ENCODE measurements at places on chromosomes 1 and 21.
A peak's percentile ranks its signal among the peaks of the same experiment; 100 is the strongest.

DNA sequence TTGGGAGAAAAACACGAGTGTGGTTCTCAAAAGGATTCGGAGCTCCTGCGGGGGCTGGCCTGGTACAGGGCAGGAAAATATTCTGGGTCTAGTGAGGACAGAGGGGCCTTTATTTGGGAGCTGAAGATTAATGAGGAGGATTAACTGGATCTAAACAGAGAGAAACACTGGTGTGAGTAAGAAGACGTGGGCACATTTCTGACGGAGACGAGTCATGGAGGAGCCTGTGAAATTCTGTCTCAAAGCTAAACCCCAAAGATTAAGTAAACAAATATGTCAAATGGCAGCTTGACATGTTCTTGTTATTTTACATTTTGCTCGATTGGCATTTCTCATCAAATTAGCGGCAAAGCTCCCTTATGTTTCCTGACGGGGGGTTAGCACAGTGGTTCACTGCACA lies 12.8 kb downstream of the PROK1 start:
- DNase-seq, result no peak

DNA sequence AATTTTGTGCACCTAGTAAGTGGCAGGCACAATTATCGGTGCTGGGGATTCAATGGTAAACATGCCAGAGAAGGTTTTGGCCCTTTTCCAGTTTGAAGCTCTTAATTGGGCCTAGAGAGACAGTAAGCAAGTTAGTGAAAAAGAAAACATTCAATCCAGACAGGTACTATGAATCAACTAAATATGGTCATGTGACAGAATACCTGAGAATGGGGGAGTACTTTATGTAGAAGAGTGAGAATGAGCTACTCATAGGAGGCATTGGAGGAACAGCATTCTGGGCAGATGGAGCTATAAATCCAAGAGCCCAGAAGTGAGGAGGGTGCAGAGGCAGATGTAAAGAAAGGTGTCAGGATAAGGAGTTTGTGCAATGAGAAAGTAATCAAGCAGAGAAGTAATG lies 1017.9 kb downstream of the ADGRL2 start:
- no peak for DNase-seq

GRCh38 chr1:193590102-193590501 lies 403.7 kb upstream of the B3GALT2 start:
- DNase-seq, result no peak

GRCh38 chr1:113388621-113389358 lies 1.5 kb upstream of the MAGI3 start:
- peak; percentile 28 for DNase-seq

GRCh38 chr1:165355977-165356811 lies at the start of gene LMX1A:
Gene LMX1A, minus strand, starts transcription at chr1:165356715. Its CDS starts 1,156 bp downstream, at chr1:165355559.
- DNase-seq, result no peak

DNA sequence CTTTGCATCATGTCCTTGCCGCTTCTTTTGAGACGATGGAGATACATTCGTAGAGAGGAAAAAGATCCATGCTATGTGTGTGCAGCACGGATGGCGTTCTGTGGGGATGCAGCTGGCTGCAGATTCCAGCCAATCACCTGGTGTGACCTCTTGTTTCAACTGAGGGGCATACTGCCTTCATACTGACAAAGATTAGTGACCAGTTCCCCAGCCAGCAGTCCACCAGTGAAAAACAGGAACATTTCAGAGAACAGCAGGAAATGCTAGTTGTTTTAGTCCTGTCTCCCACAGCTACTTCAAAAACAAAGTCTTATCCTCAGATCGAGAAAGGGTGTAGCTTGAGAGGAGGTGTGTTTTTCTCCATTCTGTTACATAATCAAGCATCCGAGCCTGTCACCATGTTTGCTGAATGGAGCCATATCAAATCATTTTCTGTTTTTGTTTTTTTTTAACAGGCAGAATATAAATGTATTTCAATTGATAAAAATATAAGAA lies 255.7 kb upstream of the FMN2 start:
- DNase-seq, result no peak

GRCh38 chr1:115078708-115079107 lies 10.6 kb downstream of the TSPAN2 start:
- DNase-seq, result no peak

GRCh38 chr1:80047791-80048190 lies 1041.3 kb upstream of the ADGRL4 start:
- DNase-seq, result no peak

GRCh38 chr1:207221934-207222351 lies 99.5 kb upstream of the CD55 start:
- DNase-seq, result no peak

DNA sequence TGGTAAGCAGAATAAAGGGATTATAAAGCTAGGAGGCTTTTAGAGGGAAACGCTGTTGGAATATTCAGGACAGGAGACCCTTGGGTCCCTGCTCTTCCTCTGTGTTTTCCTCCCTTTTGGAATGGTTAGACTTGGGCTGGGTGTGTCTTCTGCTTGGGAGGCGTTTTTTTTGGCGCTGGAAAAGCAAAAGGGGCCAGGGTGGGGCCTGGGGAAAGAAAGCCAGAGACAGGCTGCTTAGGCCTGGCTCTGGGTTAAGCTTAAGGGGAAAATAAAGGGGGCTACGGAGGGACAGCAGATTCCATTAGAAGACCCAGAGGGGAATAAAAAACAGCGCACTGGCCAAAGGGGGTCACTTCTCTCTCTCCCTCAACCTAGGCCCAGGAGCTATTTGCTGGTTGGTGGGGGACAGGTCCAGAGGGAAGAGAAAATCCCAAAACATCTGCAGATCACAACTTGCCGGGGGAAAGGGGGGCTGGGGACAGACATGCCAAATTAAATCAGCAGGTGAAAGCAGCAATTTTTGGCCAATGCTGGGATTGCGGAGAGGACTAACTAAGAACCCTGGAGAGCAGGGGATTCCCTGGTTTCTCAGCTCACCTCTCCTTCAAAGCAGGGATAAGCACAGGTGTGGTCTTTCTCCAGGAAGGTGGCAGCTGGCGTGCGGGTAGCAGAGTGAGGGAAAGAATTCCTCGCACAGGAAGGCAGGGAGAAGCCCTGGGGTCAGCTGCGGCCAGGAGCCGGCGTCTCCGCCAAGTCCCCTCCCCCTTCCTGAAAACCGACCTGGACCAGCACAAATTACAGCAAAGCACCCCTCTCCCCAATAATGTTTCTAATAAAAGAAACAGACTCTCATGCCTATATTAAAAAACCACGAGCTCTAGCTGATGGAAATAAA lies 82.2 kb upstream of the AK4 start:
- peak; percentile 38 for DNase-seq

DNA sequence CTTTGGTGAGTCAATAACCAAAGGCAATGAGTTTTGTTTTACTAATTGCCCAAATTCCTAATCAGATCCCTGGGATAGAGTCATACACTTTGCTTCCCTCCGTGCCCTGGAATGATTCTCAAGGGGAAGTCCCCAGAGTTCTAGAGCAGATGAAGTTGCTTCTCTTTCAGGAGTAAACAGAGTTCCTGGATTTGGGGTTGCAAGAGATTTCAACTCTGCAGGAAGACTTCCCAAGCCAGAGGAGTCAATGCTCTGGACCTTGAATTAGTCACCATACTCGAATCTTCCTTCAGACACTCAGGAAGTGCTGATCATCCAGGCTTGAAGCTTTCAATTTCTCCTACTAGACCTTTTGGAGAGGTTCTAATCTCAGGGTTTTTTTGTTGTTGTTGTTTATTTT lies 39.6 kb downstream of the FCER1A start:
- no peak for DNase-seq

GRCh38 chr1:67053785-67054772 lies at the start of gene SLC35D1:
Gene SLC35D1, minus strand, starts transcription at chr1:67054148. Its CDS starts 135 bp downstream, at chr1:67054013.
- DNase-seq, result peak; percentile 85

- peak; percentile 21 for DNase-seq
These were observed at the start of gene FBLIM1 for GRCh38 chr1:15758343-15758931. Gene FBLIM1, plus strand, starts transcription at chr1:15758795. Its CDS starts 6,189 bp downstream, at chr1:15764984.

DNA sequence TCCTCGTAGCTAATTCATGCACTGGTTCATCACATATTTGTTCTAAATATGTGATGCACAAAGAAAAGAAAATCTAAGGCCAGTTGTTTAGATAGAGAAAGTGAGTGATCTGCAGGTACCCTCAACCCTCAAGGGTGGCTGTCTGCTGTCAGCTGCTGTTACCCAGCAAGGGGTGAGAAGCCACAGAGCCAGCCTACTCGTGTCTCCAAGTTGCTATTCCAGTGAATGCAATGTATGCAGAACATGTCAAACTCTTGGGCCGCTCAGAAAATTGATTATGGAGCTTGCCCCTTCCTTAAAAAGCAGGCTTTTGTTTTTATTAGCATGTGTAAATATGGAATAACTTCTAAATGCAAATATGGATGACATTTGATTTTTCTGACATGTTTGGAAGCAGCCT lies 336.3 kb upstream of the ST6GALNAC5 start:
- no peak for DNase-seq

DNA sequence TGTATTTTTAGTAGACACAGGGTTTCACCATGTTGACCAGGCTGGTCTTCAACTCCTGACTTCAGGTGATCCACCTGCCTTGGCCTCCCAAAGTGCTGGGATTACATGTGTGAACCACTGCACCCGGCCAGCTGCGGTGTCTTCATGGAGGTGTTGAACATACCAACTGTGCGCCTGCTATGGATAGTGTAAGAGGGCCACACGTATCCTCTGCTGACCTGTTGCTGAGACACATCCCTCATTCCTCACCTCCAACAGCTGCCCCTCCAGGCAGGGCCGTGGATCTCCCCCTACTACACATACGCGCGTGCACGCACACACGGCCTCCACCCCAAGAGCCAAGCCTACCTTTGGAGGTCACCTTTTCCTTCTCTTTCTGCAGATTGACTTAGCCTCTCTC lies 48.0 kb upstream of the PARP1 start:
- no peak for DNase-seq
